ENCODE measurements at places on chromosomes 4 and X.

GRCh38 chr4:93065790-93066189, 762.0 kb downstream of the GRID2 start:
- no peak for DNase-seq

DNA sequence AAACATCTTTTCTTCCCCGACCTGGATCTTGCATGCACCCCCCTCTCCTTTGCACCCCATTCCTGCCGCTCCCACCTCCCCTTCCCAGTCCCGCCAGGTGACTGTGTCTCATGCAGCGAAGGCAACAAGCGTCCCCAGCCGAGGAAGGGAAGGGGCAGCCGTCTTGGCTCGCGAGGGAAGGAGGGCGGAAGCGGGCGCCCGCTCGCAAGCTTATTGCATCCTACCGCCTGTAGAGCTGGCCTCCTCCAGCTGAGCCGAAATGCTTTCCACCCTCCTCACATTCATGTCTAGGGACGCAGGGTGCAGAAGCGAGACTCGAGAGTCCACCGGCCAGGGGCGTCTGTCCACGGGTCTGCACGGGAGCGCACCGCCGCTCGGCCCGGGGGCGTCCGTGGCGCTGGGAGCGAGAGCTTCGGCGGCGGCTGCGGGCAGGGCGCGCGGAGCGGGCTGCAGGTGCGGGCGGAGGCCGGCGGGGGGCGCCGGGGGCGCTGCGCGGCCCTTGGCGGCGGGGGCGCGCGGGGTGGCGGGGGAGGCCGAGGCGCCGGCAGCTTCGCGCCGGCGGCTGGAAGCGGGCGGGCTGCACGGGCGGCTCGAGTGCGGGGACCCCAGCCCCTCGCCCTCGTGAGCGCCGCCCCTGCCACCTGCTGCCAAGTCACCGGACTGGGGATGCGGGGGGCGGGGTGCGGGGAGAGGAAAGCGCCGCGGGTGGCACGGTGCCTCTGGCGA, at the start of gene KCNIP4:
KCNIP4 (minus strand) TSS at position 426 of the 726 bp plus-strand sequence.
- DNase-seq, result peak; percentile 10

DNA sequence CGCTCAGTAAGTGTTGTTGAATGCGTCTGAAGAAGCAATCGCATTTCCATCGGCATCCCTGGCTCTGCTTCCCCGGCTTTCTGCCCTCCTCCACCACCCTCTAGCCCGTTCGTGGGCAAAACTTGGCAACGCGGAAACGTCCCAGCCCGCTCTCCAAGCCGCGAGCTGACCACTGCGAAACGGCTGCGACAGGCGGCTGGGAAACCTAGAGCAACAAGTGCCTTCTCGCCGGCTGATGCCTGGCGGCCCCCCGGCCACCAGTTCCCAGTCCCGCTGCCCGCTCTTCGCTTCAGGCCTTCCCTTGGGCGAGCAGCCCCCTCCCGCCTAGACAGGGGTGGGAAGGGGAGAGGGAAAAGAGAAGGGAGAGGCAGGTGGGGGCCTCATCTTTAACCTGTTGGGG, 837 bp downstream of the CITED1 start:
- DNase-seq, result no peak

DNA sequence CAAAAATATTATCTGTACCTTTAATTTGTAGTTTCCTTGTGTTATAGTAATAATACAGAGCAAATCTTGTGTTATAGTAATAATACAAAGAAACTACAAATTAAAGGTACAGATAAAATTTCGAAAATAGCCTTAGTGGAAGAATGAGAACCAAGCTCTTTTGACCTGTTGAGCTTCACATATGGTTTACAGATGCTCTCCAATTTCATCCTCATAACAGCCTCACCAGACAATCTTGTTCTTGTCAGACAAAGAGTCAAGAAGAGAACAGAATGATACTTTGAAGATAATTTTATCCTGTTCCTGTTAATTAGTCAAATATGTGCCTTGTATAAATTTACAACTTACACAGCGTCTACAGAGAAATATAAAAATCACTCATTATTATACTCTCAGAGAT, 12.8 kb downstream of the ATXN3L start:
- no peak for DNase-seq
